ENCODE measurements at places on chromosomes 7 and 10.

- DNase-seq: no peak
Measured at GRCh38 chr10:77077316-77077945, 560.2 kb downstream of the KCNMA1 start.

GRCh38 chr7:43470110-43470509, 112.8 kb upstream of the STK17A start:
- DNase-seq: no peak

GRCh38 chr7:51366930-51367613, 50.5 kb upstream of the COBL start:
- DNase-seq: peak; percentile 49

- DNase-seq: no peak
Measured at GRCh38 chr7:157151626-157152339, 13.1 kb downstream of the UBE3C start.

DNA sequence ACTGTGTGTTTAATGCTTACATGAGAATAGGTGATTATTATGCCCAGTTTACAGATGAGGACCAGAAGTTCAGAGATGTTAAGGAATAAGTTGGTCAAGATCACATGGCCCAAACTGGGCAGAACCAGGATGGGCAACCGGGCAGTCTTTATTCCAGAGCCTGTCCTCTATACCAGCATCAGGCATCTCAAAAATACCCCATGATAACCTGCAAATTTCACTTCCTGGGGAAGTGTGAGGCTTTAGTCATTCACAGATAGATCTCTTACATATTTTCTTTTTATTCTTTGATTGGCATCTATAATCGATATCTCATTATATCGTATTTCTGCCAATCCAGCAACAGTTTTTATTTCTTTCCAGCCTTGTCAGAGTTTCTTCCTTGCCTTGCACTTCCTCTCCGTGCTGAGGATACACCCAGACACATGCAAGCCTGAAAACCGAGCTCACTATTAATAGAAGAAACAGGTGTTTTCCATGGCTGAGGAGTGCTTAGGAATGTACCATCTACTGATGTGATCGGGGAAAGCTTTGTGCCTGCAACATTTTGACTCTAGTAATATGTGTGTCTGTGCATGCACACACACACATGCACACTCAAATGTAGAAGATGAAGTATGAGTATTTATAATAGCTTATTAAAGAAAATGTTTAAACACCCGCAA, 82.4 kb downstream of the CREM start:
- no peak for DNase-seq

GRCh38 chr7:158556721-158557440, 30.7 kb downstream of the PTPRN2 start:
- DNase-seq: no peak

DNA sequence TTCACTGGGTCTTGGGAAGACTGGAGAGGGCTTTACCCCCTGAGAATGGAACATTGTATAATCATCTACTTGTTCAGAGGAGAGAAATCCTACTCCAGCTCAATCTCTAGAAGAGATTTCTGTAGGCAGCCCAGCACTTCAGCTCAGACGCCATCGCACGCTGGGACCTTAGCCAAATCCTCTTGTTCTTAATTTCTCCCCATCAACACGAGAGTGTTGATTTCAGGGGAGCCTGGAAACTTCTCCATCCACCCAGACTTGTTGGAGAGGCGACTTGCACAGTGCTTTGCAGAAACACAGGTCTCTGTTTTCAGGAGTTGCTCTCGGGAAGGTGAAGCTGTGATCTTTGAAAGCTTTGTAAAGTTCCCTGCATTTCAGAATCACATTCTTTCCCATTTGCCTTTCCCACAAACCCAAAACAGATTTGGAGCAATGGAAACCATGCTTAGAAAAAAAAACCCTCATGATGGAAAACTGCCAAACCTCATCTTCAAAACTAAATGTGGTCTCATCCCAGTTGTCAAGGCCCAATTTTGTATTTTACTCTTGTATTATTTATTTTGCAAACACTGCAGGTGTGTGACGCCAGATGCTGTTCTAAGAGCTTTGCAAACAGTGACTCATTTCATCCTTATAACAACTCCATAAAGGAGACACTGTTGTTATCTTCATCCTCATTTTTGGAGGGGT, 60.9 kb downstream of the CALML3 start:
- no peak for DNase-seq

DNA sequence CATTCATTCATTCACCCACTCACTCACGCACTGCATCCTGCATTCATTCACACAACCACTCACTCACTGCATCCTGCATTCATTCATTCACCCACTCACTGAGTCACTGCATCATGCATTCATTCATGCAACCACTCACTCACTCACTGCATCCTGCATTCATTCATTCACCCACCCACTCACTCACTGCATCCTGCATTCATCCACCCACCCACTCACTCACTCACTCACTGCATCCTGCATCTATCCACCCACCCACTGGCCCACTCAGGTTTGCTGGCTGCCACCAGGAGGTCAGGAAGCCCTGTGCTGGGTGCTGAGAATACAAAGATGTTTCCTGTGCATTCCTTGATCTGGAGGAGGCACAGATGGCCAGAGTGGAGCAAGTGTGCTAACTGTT, 2.3 kb upstream of the SNX8 start:
- DNase-seq: no peak

DNA sequence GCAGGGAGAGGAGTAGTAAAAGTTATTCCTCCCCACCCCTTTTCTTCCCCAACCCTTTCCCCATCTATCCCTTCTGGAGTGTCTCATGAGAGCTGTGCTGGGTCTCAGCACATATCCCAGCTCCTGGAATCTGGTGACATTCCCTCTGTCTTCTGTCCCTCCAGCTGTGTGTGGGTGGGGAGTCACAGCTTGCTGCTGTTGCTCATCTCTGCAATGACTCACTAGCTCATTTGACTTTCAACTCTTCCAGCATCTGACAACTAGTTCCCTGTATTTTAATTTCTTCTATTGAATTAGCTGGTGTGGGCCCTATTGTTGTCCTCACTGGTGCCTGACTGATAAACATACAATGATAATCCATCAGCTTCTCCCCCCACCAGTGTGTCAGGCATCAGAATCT, 198.9 kb upstream of the AUTS2 start:
- DNase-seq: no peak

- DNase-seq: no peak
Measured at GRCh38 chr10:111836064-111836463, 347.5 kb downstream of the GPAM start.

DNA sequence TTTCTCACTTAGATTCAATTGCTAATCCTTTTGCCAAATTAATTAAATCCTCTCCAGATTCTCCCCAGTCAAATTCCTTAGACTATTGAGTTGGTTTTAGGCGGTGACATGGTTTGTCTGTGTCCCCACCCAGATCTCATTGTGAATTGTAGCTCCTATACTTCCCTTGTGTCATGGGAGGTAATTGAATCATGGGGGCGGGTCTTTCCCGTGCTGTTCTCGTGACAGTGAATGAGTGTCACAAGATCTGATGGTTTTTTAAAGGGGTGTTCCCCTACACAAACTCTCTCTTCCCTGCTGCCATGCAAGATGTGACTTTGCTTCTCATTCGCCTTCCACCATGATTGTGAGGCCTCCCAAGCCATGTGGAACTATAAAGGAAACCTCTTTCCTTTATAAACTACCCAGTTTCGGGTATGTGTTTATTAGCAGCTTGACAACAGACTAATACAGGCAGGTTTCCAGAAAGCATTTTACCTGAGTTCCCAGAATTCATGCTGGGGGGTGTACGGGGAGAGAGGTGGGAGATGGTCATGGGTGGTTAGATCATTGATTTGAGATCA, 44.7 kb upstream of the GARS1 start:
- DNase-seq: peak; percentile 14

DNA sequence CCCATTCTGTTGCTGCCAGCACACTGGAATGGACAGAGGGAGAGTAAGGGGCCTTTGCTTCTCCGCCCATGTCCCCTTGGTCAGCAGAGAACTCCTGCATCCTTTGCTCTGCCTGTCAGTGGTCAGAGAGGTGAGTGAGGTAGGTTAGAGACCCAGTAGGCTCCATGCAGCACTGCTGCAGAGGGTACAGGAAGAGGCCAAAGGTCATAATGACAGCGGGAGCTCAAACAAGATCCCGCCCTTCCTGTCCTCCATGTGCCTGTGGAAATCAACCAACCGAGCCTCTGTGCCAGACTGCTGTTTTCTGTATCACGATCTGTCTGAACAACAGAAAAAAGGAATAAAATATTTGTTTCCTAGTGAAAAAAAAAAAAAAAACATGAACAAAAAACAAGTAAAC, 81.4 kb downstream of the ZNF33B start:
- DNase-seq: no peak

GRCh38 chr7:41912851-41913567, 210.1 kb upstream of the INHBA start:
- DNase-seq: no peak

GRCh38 chr10:89204621-89205185, 2.4 kb downstream of the CH25H start:
- no peak for DNase-seq

DNA sequence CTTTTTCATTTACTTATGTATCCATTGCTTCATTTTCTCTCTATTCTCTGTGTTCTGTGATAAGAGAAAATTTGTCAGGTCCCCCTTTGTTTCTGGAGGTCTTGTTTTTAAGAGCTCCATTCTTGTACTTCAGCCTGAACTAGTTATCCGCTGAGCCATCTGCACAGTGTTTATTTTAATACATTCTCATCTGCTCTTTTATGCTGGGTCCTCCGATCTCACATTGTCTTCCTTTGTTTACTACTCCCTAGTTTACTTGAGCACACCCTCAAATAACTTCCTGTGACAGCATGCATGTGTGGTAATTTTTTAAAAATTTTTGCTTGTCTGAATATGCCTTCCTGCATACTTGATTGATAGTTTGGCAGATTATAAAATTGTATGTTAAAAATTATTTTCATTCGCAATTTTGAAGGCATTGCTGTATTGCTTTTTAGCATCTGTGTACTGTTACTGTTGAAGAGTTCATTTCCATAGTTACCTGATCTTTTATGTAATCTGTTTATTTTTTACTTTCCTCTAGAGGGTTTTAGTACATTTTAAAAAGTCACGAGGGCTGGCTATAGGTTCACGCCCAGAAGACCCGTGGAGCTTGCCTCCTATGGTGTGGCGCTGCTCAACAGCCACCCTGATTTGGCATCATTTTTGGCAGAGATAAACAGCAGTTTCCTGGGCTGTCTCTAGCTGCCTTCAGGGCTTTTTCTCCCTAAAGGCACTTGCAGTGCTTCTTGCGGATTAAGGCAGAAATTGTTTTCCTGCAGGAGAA, 31.9 kb downstream of the RSBN1L start:
- DNase-seq: peak; percentile 81

DNA sequence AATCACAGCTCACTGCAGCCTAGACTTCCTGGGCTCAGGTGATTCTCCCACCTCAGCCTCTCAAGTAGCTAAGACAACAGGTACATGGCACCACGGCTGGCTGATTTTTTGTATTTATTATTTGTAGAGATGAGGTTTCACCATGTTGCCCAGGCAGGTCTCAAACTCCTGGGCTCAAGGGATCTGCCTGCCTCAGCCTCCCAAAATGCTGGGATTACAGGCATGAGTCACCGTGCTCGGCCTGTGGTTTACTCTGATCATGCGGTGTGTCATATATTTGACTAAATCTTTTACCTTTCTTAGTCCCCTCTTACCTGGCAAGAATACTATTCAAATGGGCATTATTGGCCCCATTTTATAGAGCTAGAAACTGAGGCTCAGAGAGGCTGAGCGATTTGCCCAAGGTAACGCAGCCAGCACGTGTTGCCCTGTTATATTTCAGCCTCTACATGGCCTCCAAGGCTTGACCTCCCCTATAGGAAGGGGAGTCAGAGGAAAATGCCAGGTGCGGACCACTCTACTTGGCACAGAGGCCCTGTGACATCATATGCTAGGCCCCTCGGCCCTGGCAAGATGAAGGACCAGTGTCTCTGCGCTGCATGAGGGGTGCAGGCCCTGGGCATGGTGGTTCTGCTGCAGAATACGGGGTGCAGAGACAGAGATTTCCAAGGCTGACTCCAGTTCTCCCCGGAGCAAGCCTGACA, 8.2 kb downstream of the ZCCHC24 start:
- DNase-seq: no peak

- DNase-seq: no peak
Measured at GRCh38 chr7:155756322-155756721, 55.9 kb downstream of the SHH start.

- DNase-seq: no peak
Measured at GRCh38 chr7:155844526-155844925, 32.3 kb upstream of the SHH start.

GRCh38 chr7:71574153-71574860, 442.4 kb downstream of the GALNT17 start:
- DNase-seq: no peak

GRCh38 chr7:21653623-21654022, 110.8 kb downstream of the DNAH11 start:
- DNase-seq: no peak

DNA sequence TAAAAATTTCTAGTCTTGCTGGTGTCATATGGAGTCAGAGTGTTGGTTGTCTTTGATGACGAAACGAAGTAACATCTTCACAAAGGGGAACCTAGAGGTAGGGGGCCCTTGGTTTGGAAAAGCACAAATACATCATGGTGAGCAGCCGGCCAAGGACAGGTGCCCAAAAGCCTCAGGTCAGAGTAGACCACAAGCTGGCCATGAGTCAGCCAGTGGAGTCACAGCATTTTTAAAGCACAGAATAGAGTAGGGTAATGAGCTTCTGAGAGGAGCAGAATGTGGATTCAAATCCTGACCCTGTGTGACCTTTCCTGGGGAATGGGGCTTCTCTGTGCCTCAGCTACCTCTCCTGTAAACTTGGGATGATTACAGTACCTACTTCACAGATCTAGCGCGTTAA, 5.3 kb downstream of the CAMK2B start:
- DNase-seq: no peak

- no peak for DNase-seq
Measured at GRCh38 chr7:137968890-137969289, 33.0 kb downstream of the CREB3L2 start.

GRCh38 chr10:70602665-70603448, at the start of gene PRF1:
PRF1 (minus strand) TSS chr10:70602741; CDS start chr10:70600902, 1,839 bp downstream.
- no peak for DNase-seq

DNA sequence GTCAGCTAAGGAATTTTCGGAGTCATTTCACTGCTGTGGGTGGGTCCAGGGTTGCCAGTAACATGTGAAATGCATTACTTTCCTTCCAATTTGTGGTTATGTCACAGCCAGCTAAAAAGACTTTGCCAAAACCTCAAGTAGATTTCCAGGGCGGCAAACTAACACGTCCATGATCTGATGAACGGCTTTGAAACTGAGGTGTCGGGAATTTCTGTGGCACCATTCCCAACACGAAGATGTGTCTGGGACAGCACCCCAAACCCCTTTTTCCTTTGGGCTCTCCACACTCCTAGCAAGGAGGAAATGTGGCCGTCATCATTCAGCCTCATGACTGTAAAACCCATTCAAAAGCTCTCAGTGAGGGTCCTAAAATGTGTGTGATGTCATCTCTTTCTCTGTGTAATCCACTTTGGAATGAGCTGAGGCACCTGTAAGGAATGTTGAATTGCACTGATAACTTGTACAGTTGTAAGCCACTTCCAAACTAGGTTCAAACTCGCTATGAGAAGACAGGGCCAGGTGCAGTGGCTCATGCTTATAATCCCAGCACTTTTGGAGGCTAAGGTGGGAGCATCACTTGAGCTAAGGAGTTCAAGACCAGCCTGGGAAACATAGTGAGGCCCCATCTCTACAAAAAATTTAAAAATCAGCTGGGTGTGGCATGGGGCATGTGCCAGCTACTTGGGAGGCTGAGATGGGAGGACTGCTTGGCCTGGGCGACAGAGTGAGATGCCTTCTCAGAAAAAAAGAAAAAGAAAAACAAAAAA, 146.1 kb upstream of the FRMD4A start:
- DNase-seq: no peak

- no peak for DNase-seq
Measured at GRCh38 chr10:75475460-75476182, 44.2 kb downstream of the LRMDA start.

GRCh38 chr10:35347899-35348608, 11.7 kb downstream of the CCNY start:
- DNase-seq: no peak

Measured in erythroblast (primary cell).